Activated B cell treated with CpG ODN at 0.5 μM for 24 hours (primary cell): ENCODE measurements at places on chromosomes 2 and 18. TPM values are rescaled to one million over a fixed set of nuclear protein-coding genes. Genes with fewer than 3 reads are reported as not detected.

The CTNNA2 gene
- total RNA-seq = not detected in 2 replicates

The RAB10 gene
- 79.3 and 94.6 TPM in 2 replicates for total RNA-seq

DNA sequence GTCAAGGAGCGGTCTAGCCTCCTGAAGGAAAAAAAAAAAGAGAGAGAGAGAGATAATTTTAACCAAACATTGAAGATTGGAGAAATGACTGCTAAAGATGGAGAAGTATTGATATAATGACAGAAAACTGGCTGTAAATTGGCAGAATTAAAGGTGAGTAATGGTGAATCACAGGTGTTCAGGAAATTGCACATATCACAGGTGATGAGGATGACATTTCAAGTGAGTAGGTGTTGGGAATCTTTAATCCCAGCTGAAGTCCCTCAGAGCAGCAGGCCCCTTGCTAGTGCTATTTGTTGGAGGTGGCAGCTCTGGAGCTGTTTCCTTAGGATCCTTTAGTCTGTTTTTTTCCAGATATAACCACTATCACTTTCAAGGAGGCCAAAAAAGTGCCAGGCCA lies 678.4 kb upstream of the VRK2 start:
- no peak for DNase-seq

The SLC9A4 gene
- 0.05 and 0.11 TPM in 2 replicates for total RNA-seq

- no peak for DNase-seq
Observed at GRCh38 chr2:169265591-169265990, 96.7 kb downstream of the LRP2 start.

- no peak for DNase-seq
Observed at GRCh38 chr2:128026448-128027277, 1.2 kb downstream of the SAP130 start.

- no peak for DNase-seq
Observed at GRCh38 chr2:15808944-15809343, 131.4 kb upstream of the MYCN start.

DNA sequence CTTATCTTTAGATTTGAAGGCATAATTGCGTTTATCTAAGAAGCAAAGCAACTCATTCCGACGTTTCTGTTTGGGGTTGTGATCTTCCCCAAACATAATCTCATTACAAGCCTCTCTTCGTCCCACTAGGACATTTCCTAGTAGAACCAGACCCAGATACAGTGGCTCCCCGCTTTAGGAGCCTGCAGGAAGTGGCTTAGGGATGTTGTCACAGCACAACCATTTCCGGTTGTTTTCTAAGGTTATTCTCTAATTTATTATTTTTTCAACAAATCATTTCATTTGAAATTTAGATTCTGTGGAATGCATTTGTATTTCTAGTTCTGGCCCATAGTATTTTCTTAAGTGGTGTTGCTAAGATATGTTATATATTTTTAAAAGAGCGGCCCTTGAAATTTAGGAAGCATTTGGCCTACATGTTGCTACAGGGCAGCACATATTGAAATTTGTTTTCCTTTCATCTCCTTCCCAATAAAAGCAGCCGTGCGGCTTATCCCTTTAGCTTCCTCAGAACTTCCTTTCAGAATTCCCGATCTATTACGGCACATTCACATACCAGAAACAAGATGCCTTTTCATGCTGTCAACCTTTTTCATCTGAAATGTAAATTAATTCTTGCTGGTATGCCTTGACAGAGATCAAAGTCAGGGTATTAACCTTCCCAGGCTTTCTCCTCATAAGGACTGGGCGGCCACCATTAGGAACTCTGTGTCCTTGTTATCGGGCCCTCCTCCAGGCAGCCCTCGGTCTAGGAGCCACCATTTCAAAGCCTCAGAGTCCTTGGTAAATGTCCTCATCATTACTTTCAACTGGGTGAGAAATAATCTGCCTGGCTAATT lies 210.9 kb upstream of the SP5 start:
- DNase-seq = no peak

The ALPP gene
- 0.38 TPM in 1 of 2 replicates, not detected in the other for total RNA-seq

The RAB6D gene
- not detected in 2 replicates for total RNA-seq

The POTEJ gene
- not detected in 2 replicates for total RNA-seq

DNA sequence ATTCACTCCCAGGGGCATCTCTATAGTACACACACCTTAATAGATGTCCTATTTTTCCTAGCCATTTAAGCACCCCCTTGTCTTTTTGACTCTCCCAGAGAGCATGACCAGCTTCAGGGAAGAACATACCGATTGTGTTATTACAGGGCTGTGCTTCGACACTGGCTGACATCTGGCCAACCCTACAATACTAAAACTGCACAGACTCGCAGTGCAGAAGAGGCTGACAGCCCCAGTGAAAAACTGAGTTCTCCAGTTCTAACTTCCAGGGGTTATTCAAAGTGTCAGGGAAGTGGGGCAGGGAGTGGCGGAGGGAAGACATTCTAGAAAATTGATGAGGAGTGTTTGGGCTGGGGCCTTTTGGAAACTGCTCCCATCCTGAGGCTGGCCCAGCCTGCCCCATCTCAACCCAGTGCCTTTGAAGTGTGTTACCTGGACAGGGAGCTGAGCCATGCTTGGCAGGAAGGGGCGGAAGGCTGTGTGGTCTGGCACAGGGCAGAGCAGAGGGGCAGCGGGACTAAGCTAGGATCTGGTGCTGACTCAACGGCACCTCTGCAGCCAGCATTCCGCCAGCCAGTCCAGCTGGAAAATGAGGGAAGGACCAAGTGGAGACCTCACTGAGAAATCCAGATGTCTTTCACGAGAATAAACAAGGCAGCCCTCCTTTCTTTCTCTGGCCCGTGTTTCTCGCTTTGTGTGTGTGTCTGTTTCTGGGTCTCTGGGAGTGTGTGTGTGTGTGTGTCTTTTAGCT lies 15.4 kb upstream of the IGFBP5 start:
- no peak for DNase-seq

- no peak for DNase-seq
Observed at GRCh38 chr2:18380321-18380720, 180.1 kb downstream of the RDH14 start.

DNA sequence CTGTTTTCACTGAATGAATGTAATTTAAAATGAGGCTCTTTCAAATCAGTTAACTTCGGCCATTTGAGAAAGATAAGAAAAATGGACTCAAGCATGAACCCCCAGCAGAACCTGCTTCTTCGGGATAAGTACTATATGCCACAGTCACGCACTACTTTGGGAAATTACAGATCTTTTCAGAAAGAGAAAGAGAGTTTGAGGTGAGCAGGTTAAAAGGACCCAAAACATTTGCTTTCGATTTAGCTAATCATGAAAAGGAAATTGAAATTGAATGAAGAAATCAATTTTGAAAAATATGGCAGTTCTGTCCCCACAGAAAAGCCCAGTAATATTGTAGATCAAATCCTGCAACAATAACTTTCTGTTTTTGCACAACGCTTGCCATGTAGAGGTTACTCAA lies 156.9 kb downstream of the GRB14 start:
- DNase-seq = no peak

GRCh38 chr2:45000921-45001868 lies 8.1 kb downstream of the SIX2 start:
- no peak for DNase-seq

- no peak for DNase-seq
Observed at GRCh38 chr2:166057370-166058164, 70.3 kb downstream of the SCN1A start.
